Left hindlimb (tissue), 1 donor: ENCODE measurements at places on chromosomes 2 and 18.

GRCh38 chr18:3153107-3153704 is 66.6 kb downstream of the MYOM1 start:
- no peak for DNase-seq

DNA sequence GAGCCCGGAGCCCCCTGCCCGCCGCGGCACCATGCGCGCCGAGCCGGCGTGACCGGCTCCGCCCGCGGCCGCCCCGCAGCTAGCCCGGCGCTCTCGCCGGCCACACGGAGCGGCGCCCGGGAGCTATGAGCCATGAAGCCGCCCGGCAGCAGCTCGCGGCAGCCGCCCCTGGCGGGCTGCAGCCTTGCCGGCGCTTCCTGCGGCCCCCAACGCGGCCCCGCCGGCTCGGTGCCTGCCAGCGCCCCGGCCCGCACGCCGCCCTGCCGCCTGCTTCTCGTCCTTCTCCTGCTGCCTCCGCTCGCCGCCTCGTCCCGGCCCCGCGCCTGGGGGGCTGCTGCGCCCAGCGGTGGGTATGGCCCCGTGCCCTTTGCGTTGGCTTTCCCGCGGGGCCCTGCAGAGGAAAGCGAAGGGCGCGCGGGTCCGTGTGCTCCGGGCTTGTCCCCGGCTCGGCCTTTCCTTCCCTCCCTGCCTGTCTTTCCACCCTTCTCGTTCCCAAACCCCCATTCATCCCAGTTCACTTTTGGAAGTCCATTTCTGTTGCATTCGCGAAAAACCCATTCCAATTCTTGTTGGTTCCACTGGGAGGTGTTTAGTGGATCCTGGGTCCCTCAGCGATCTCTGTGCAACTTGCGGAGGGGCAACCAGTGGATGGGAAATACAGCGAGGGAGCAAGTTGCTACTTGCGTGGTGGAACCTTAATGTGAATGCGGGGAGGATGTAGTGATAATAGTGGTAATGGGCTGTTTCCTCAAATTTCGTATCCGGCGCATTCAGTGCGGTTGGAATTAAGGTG is 599 bp downstream of the ADAM23 start:
- DNase-seq, result peak; percentile 33

DNA sequence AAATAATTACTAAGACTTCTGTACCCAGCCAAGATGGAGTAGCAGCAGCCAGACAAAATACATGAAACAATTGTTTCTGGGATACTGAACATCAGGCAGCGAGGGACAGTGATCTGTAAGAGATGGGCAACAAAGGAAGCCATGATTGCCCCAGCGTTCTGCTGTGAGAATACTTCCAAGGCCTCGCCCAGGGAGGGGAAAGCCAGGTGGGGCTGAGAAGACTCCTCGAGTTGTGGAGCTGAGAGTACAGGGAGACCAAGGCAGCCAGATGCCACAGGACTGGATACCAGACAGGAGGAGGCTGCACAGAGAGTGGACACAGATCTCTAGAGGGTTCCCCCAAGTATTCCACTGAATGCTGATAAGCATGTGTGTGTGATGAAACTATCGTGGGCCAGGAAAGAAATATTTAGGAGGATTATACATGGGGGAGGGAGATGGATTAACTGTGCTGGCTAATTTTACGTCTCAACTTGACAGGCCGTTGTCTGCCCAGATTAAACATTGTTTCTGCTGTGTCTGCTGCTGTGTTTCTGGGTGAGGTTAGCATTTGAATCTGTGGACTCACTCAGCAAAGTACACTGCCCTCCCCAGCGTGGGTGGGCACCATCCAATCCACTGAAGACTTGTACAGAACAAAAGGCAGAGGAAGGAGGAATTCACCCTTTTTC is 10.2 kb upstream of the LIMS2 start:
- no peak for DNase-seq

GRCh38 chr2:69381337-69381737 is 5.7 kb downstream of the GFPT1 start:
- no peak for DNase-seq

DNA sequence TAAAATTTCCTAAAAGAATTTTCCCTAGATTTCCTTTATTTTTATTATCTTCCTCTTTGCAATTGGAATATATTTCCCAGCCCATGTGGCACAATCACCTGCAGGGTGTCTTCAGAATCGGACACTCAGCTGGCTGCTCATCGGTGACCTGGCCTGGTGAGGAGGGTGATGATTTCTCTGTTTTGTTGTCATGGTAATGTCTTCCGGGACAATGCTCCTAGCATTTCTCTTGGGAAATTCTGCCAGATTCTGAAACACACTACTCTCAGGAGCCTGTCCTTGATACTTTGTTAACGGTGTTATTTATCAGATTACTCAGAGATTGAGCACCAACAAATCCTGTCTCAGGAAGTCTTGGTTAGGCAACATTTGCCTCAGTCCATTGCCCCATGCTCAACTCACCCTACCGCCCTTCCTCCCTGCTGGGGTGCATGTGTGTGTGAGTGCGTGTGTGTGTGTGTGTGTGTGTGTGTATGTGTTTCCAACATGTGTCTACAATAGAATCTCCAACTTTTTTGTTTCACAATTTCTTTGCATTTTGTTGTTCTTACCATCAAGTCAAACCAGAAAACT is 70.3 kb downstream of the MYT1L start:
- no peak for DNase-seq

DNA sequence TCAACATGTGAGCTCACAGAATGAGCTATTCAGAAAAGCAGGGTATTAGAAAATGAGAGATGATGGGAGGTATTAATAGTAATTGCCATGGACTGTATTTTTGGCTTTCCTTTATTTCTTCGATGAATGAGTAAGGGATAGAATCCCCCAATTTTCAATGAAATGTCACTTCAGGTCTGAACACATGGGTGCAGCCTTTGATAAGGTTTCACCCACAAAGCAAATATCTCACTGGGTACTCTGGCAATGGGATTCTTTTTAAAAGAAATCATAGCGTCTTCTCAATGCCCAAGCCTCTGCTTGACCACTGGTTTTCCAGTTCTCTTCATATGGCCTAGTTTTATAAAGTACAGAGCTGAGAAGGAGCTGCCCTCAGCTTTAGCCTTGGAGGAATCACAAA is 610.5 kb upstream of the FANCL start:
- no peak for DNase-seq

DNA sequence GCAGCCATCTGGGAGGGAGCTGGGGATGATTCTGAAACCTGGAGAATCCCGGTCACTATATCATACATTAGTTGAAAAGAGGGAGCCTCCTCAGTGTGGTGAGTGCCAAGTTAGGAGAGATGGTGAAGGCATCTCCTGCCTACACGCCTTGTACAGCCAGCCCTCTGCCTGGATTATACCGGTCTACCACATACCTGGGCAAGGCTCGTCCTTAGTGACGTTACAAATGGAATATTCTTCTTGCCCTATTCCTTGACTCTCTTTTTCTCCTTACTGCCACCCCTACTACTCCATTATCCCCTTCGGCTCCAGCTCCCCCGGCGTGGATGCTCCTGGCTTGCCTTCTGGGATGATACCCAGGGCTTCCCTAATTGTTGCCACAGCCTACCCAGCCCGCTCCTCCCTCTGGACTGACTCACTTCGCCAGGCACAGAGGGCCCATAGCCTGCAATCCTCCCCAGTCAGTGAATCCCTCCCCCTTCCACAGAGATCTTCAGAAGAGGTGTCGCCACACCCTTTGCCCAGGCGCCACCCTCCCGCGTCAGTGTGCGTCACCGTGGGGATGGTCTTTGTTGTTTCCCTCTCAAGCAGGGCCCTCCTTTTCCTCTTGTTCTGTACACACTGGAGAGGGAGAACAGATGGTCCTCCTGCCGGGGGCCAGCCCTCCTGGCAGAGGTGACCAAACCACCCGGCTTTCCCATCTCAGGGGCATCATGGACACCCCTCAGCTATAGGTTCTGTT is 115.2 kb upstream of the EPAS1 start:
- no peak for DNase-seq

- DNase-seq, result no peak
These were observed 62.7 kb downstream of the ZCCHC2 start for GRCh38 chr18:62585274-62586150.

DNA sequence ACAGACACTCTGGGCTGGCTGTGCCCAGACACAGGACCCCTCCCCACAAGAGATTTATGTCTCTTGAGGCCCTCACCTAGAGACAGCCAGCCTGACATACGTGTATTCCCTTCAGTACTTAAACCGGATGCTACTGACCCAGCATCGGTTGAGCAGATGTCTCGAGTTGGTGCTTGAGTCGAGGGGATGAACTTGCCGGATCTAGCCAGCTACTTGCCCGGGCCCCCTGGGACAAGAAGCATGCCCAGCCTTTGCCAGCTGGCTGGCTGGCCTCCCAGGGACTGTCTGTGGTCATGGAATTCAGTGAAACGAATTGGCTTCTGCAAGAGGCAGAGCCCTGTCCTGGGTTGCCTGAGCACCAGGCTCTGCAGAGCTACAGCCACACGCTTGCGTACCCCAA is 36.0 kb downstream of the DNMT3A start:
- DNase-seq, result peak; percentile 78

DNA sequence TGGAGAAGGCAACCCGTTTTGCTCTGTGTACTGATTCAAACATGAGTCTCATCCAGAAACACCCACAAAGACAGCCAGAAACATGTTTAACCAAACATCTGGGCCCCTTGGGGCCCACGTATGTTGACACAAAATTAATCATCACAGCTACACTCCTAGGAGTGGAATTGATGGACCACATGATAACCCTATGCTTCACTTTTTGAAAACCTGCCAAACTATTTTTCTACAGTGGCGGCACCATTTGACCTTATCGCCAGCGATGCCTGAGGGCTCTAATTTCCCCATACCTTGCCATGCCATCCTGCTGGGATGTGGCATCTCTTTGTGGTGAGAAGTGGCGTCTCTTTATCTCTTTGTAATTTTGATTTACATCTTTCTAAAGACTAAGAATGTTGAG is 38.5 kb downstream of the PSMG2 start:
- no peak for DNase-seq

DNA sequence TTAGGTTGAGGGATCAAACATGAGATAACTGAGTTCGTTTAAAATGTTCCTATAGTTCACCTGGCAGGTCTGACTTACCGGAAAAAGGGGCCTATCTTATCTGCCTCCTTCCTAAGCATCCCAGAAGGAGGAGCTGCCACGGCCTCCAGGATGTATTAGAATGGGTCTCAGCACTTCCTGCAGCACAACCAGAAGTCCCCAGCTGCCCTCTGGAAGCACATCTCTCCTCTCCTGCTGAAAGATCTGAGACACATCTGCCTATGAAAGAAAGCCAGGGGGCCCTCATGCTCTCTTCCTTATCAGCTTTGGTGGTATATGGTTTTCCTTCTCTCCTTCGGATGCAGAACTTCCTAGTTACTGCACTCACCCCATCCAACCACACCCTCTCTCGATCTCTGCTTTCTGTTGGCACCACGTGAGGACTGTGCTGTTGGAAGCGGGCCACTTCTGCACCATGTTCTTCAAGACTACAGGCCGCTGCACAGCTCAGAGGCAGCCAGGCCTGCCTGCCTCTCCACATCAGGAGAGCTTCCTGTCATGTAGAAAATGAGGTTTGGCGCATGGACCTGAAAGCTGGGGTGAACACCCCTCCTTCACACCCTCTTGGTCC is 6.5 kb downstream of the IGFBP5 start:
- peak; percentile 33 for DNase-seq

GRCh38 chr18:72819050-72819449 is 48.7 kb downstream of the NETO1 start:
- no peak for DNase-seq

DNA sequence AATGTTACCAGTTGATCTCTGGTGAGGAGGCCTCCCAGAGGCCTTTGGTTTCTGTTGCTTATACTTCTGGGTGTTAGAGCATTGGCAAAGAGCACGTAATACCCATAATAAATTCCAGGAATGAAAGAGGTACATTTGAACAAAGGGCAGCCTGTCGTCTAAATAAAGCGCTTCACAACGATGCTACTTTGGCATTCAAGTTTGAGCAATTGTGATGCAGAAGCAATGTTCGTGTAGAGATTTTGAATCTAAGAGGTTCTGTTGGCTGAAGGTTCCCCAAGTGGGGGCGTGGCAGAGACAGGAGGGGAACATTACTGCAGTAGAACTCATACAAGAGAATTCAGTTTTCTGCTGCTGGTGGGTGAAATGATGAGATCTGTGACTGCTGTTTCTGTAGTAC is 27.8 kb downstream of the ZNF532 start:
- DNase-seq, result no peak

DNA sequence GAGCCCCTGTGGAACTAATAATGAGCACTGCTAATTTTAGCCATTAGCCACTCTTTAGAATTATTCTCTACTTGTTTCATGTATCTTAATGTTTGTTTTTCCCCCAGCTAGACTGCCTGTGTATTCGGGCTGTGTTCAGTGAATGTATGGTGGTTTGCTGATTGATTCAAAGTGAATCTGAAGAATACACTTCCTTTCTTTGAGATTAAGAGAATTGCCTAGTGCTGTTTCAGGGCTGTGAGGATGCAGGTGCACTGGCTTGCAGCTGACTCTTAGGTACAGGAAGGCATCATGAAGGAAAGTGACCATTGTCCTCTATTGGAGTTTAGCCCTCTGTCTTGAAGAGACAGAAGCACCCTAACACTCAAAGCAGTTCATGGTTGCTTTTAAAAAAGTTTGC is 138.7 kb downstream of the CERS6 start:
- no peak for DNase-seq

- no peak for DNase-seq
These were observed 17.6 kb downstream of the SLC39A10 start for GRCh38 chr2:195674491-195675221.

DNA sequence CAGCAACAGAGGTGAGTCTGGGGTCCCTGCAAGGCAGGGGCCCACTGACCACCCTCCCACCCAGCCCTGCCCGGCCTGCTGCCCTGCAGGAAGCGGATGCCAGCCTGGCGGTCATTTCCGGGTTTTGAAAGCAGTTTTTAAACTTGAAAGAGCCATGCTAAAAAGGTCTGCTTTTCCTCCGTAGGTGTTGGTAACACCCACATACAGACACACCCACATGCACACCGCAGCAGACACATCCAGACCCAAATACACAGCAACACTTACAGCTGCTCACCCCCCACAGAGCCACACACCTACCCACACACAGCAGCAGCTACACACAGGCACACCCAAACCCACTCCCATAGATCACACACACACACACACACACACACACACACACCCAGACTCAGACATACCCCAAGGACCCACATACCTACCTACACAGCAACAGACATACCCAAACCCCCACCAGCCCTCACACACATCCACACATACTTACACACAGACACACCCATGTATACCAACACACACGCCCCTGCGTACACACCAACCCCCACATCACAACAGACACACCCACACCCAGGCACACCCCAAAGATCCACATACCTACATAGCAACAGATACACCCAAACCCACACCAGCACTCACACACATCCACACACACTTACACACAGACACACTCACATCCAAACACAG is 7.6 kb downstream of the ZFP36L2 start:
- DNase-seq, result no peak

DNA sequence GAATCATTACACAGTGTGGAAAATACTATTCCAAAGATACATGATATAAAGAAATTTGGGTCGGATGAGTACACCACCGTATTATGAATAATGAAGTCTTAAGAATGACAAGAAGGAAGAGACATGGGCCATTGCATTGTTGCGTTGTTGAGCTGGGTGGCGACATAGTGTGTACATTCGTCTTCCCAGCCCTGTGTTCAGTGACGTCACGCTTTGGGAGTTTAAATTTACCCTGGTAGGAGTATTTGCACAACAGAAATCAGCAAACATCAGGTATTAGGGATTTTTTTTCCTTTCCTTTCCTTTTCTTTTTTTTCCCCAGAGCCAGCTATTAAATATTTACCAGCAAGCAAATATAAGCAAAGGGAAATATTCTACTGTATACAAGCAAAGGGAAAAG is 347.2 kb upstream of the NETO1 start:
- DNase-seq, result no peak
